ENCODE measurements at places on chromosomes 1 and 21.

GRCh38 chr1:22876359-22877111 is 96.1 kb downstream of the LACTBL1 start:
- DNase-seq: peak; percentile 82

DNA sequence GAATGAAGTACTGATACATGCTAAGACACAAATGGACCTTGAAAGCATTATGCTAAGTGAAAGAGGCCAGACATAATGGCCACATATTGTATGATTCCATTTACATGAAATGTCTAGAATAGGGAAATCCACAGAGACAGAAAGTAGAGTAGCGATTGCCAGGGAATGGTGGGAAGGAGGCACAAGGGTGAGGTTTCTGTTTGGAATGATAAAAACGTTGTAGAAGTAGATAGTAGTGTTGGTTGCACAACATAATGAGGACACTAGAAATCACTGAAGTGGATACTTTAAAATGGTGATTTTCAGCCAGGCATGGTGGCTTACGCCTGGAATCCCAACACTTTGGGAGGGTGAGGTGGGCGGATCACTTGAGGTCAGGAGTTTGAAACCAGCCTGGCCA is 97.6 kb upstream of the VANGL1 start:
- no peak for DNase-seq

- DNase-seq: no peak
These were observed 430.6 kb downstream of the KIF26B start for GRCh38 chr1:245585252-245585959.

GRCh38 chr1:160978510-160978927 is 23.9 kb upstream of the ITLN2 start:
- DNase-seq: no peak

DNA sequence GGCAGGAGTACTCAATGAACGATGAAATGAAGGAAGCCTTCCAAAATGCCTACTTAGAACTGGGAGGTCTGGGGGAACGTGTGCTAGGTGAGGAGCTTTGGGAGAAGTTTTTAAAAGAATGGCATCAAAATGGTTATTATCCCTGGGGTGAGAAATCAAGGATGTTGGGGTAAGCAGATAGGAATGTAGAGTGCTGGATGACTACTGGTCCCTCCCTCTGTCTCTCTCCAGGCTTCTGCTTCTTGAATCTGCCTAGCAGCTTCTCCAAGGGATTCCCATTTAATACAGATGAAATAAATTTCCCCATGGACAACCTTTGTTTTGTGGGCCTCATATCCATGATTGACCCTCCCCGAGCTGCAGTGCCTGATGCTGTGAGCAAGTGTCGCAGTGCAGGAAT is 19.0 kb upstream of the CASQ1 start:
- DNase-seq: no peak

GRCh38 chr1:205523261-205523890 is 18.9 kb downstream of the CDK18 start:
- no peak for DNase-seq

DNA sequence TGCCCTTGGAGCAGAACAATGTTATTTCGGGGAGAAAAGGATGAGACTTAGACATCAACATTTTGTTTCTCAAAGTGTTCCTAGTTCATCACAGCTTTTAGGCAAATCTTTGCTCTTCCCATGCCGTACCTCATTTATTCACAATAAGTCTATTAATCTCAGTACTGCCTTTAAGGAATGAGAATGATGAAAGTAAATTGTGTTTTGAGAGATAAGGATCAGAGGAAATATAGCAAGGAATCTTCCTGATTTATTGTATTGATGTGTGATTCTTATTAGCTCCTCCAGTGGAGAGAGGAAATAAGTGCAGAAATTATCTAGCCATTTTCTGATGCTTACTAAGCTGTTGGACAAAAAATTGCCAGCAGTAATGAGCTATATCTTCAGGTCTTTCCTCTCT is 2.0 kb downstream of the POLR3C start:
- DNase-seq: no peak

DNA sequence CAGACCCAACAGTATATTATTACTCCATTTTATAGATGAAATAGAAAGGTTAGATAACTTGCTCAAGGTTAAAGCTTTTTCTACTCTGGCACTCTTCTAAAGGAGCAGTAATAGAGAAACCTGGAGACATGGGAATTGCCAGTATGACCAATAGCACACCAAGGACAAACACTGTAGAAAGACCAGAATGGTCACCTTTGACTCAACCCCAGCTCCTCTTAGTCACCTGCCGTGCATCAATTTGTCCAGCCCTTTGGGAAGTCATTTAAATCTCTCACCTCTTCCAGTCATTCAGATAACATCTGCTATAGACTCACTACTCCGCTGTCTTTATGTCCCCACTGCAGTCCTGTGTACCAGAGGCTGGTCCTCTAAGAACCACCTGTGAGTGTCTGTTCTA is 23.9 kb upstream of the SLC44A3 start:
- DNase-seq: no peak

DNA sequence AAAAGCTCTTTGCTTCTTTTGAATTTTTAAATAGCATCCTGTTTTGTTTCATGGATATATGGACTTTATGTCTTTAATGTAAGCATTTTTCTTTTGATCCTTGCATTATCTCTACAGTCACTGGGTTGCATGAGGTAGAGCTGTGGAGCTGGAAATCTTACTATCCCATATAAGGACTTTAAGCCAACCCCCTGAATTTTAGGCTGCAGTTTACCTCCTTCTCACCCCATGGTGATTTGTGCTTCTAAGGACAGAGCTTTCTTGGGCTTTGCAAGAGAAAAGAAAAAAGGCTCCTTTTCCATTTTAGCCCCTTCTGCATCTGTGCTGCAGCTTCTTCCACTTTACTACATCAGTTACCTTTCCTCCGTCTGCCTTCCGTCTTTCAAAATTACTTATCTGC is 373.8 kb downstream of the HHAT start:
- DNase-seq: no peak

- DNase-seq: no peak
These were observed 74.3 kb downstream of the SLC16A1 start for GRCh38 chr1:112881742-112882127.

DNA sequence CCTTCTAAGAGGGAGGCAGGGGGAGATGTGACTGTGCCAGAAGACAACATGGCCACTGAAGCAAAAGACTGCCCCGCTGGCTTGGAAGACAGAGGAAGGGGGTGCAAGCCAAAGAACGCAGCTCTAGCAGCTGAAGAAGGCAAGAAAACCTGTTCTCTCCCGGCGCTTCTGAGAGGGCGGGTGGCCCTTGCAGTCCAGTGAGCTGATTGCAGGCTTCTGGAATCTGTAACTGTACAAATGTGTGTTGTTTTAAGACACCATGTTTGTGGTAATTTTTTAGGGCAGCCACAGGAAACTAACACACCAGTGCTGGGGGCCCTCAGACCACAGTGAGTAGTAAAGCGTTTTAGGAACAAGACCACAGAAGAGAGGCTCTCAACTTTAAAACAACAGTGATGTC is 47.0 kb downstream of the CD46 start:
- no peak for DNase-seq

- no peak for DNase-seq
These were observed 63.6 kb upstream of the ERRFI1 start for GRCh38 chr1:8089535-8090228.

DNA sequence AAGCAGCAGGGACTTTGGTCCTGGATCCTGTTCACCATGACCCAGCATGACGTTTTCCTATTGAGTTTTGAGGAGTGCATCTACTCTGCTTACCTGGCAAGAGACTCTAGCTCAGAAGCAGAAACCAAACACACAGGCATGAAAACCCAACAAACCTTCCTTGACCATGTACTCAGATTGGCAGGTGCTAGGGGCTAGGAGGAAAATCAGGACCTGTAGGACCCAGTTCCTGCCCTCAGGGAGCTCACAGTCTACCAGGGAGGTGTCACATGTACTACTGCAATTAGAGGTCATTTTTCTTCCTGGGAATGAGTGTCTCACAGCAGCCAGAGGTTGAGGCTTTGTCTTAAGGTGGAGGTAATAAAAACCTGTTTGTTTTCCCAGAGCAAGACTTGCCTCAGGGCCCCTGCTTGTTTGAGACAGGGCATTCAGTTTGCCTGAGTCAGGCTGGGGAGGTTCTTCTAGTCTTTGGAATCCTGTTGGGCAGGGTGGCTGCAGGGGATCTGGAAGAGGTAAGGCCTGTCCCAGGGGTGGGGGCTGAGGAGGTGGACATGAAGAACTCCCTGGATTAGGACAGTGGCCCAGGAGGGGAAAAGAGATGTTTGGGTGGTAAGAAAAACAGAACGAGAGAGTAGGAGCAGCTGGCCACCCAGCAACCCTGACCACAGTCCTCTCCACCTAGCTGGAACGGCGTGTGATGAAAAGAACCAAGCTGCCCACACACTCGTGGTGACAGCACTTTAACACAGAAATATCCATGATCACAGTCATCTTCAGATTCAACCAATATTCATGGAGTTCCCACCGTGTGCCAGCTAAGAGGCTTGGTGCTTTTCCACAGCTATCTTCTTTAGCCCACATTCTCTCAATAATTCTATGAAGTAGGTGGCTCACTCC is 30.8 kb downstream of the IER5 start:
- no peak for DNase-seq

DNA sequence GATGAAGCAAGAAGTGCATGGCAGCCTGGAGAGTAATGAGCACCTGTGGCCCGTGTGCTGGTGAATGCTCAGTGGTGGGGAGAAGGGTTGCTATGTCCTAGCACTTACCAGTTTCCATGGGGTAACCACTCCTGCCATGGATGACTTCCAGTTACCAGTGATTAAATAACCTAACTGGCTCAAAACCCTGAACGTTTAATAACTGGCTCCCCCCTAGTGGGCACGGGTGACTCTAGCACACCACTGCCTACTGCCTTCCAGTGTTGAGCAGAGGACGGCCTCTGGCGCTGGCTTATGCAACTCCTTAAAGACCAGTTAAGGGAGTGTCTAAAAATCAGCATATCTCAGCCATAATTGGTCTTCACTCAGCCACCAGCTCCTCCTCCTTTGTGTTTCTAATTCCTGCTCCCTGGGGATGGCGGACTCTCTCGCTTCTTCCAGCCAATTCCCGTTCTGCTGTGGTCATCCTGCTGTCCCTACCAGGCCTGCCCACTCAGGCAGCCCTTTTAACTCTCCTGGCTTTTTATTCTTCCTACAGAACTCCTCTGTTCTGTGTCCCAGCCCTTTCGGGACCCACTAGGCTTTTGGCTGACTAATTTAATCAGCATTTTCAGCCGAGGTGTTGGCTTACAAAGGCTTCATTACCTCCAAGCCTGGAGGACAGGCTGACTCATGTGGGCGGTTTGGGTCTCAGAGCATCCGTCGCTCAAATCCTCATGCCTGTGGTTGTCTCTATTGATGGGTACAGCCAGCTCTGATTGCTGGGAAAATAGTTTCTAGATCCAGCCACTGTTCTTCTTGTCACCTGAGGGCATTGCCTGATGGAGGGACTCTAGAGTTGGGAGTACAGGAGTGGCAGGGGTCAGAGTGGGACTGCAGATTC is 332.4 kb downstream of the CAMTA1 start:
- DNase-seq: peak; percentile 38
